ENCODE measurements at places on chromosomes 16 and 17.

- DNase-seq, result no peak
Measured at GRCh38 chr16:80369138-80369958, 171.4 kb upstream of the DYNLRB2 start.

GRCh38 chr17:77178563-77178962 is 37.8 kb downstream of the SEC14L1 start:
- DNase-seq, result no peak

GRCh38 chr16:49912721-49913120 is 56.8 kb upstream of the ZNF423 start:
- DNase-seq, result no peak

- DNase-seq, result no peak
Measured at GRCh38 chr16:88967830-88968588, 9.0 kb downstream of the CBFA2T3 start.

DNA sequence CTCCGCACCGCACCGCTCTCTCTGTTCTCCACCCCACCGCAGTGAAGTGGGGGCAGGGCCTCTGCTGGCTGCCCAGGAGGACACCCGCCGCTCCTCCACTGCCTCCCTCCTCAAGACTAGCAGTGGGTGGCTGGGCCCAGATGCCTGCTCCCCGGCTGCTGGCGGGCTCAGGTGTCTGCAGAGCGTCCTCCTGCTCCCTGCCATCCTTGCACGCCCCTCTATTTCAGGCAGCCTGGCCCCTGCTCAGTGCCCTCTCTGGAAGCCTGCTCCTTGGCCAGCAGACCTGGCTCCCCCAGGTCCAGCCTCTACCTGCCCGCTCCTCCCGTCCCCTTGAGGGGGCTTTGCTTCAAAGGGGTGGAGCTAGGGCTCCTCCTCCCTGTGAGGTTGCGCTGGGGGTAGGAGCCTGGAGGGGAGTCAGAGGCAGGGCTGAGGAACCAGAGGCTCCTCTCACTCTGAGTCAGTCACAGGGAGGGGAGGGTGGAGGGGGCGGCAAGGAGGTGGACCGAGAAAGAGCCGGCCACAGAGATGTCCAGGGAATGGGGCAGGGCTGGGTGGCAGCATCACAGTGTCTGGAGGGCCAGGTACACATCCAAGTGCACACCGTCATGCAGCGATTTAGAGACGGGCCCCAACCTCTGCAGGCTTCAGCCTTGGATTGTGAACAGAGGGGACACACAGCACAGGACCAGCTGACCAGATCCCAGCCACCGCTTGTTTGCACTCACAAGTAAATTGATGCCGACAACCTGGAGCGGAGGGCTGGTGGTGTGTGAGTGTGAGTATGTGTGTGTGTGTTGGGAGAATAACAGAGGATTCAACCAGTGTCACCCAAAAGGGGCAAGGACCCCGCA is 9.8 kb upstream of the TMEM92 start:
- no peak for DNase-seq

- no peak for DNase-seq
Measured at GRCh38 chr17:44687756-44688155, 1.8 kb downstream of the CCDC43 start.

DNA sequence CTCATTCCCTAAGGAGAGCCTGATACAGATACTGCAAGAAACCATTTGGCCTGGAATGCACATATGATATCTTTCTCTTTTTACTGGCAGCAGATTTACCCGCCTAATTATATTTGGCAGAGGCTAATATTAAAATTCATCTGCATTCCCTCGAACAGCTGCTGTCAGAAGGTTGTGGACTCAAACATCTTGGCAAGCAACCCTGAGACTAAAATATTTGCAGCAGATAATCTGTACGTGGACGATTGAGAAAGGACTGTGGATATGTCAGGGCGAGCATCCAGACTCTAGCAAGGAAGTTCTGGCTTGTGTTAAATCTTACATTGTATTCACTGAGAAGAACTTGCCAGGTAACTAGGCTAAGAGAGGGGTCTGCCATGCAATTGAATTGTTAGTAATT is 65.2 kb downstream of the SNX20 start:
- DNase-seq, result no peak

DNA sequence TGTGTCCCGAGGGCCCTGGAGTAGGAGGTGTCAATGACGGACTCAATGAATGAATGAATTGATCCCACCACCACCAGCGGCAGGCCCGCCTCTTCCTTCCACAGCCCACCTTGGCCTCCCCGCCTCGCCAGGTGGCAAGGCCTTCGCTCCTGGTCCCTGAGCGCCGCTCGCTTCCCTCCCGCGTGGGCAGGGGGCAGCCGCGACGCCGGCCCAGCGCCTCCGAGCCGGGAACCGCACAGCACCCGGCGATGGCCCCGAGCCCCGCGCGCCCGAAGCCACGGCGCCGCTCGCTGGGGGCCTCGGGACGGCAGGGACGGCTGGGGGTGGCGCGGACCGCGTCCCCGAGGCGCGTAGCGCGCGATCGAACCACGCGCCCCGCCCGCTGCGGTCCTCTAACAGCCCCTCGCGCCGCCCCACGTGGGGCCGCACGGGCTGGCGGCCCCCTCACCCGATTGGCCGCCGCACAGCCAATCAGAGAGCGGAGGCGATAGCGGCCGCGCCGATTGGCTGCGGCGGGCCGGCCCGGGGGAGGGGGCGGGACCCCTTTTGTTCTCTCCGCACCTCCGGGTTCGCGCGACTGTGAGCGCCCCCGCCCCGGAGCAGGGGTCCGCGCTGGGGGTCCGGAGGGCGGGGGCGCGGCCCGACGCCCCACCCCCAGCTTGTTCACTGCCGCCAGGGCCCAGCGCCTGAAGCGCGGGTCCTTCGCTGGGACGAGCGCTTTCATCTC is 31.4 kb downstream of the ACTG1 start:
- DNase-seq, result peak; percentile 33

- DNase-seq, result no peak
Measured at GRCh38 chr16:8796469-8797363, 723 bp downstream of the TMEM186 start.

GRCh38 chr16:14098081-14098480 is 27.0 kb downstream of the MRTFB start:
- no peak for DNase-seq

- DNase-seq, result no peak
Measured at GRCh38 chr17:28906276-28906675, 3.4 kb upstream of the DHRS13 start.

- no peak for DNase-seq
Measured at GRCh38 chr16:5379954-5380353, 282.4 kb upstream of the EEF2KMT start.

DNA sequence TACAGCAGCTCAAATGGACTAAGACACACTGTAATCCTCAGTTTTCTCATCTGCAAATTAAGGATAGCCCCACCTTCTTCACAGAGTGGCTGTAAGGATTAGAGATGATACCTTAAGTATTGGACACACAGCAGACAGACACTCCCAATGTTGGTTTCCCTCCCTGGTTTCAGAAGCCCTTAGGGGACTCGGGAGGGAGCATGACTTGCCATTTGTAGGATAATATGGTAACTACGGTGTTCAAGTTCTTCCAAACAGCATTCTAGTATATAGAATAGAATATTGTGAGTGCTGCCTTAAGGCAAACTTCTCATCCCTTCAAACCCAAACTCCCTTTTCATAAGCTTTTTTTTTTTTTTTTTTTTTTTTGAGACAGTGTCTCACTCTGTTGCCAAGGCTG is 101.9 kb downstream of the COPRS start:
- no peak for DNase-seq

GRCh38 chr17:57154921-57155320 is 69.9 kb downstream of the AKAP1 start:
- DNase-seq, result no peak

GRCh38 chr17:44187131-44187899 is 543 bp downstream of the TMUB2 start:
- no peak for DNase-seq

DNA sequence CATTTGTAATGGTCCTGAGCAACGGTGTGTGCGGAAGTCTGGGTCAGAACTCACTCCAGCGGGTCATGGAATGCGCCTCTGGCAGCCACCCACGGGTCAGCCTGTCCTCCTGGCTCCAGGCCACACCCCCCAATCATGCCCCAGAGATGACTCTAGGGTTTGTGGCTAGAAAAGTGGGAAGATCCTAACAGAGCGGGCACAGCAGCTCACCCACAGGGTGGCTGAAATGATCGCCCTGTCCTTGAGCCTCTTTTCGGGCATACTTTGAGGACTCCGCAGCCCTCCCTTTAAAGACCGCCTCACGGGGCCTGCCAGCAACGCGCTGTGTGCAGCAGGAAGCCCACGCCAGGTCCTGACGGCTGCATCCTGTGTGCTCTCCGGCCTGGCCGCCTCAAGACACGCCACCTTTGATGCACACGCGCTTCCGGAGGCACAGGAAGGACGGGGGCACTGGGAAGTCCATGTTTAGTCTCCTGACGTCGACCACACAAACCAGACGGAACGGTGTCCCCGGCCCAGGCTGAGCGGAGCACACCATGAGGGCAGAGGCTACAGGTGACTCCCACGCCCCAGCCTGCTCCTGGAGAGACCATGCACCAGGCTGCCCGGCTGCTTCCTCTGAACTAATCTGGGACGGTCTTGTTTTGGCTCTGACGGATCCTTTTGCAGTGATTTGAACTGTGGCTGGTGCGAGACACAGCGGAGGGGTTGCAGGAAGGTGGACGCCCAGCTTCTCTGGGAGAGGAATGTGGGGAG is 92.9 kb downstream of the TBC1D16 start:
- no peak for DNase-seq

GRCh38 chr16:22705799-22706198 is 108.2 kb upstream of the HS3ST2 start:
- DNase-seq, result no peak

DNA sequence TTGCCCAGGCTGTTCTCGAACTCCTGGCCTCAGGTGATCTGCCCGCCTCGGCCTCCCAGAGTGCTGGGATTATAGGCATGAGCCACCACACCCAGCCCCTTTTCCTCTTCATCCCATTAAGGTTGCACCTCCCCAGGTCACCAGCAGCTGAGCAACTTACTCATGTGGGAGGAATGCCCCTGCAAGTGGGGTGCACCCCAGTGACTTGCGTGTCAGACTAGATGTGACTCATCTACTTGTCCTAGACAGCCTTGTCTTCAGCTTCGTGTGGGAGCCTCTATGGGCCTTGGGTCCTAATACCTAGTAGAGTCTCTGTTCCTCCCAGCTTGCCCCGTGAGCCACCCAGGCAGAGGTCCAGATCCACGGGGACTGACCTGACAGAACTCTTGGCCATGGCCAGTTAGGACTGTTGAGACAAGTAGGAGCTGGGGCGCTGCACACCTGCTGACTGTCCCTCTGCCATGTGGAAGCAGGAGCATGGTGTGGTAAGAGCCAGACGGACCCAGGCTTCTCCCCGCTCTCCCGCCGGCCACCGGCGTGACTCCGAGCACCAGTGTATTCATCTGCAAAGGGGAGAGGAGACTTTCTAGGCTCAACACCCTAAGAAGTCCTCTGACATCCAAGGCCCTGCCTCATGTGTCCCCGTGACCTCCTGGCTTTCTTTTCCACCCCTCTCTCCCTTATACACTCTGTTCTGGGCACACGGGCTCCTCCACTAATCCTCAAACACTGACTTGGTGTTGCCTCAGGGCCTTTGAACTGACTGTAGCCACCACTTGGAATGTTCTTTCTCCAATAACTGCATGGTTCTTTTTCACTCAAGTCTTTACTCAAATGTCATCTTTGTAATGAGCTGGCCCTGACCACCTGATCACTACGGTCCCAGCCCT is 11.6 kb upstream of the CBX4 start:
- no peak for DNase-seq

DNA sequence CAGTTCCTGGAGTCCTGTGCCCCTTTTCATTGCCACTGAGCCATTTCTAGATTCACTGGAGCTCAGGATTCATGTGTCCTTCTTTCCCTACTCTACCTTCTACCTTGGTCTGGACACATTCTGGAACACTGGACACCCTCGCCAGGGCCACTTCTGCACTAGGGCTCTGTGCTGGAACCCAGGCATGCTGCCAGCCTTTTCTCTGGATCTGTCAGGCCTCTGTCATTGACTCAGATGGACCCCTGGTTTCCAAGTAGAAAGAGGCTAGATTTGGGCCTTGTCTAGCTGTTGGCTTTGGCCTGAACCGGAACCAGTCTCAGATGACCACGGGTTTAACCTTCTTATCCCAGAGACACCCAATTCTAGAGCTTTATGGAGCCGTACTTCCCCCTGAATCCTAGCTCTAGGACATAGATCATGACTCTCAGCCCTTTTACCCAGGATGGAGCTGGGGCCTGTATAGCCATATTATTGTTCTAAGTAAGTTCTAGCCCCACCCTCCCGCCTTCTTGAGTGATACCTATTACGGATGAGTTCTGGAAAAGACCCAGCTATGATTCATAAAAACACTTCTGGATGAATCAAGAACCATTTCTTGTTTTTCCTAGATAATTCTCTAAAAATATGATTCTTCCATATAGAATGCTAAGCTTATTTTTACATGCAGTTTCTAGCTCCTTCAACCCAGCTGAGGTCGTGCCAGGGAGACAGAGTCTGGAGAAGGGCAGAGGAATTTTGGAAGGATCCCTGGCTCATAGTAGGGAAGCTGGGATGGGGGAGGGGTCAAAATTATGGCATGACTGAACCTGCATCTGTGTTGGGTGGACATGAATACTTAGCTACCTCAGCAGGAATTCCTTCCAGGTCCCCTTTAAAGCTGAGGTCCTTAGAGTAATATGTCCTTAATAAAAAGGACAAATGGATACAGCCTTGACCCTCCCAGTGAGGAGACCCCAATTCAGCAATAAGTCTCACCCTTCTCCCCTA is 1.1 kb upstream of the CHRNB1 start:
- no peak for DNase-seq

DNA sequence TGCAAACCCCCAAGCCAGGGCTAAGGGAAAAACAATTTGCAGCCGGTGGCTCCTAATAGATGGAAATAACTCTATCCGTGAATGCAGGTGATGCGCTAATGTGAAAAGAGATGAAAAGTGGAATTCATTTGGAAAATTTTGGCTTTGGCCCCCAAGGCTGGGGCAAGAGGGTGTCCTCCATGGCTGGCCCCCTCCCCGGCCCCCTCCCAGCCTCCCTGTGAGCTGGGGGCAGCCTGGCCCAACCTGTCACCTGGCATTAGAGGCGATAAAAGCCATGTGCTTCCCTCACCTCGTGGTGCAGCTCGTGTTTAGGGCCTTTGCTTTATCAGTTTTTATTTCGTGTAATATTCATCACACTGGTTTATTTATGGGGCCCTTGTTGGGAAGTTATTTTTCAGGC is 267.2 kb downstream of the ENGASE start:
- DNase-seq, result no peak

DNA sequence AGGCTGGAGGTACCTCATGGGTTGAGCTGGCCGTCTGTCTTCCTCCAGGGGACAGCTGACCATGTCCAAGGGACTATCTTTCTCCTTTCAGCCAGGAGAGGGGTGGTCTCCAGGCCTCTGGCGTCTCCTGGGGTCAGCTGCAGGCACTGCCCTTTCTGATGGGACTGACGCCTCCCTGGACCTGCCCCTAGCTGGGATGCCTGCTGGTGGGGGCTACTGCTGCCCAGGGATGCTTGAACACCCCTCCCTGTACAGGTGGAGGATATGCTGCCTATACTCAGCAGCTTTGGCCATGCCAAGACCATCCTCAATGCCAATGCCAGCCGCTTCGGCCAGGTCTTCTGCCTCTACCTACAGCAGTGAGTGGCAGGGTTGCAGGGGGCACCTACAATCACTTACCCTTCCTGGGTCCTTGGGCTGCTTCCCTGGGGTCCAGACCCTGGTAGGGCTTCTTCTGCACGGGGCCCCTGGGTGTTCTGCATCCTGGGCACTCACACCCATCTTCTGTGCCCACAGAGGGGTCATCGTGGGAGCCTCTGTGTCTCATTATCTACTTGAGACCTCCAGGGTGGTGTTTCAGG is 4.2 kb downstream of the MYO15B start:
- DNase-seq, result no peak

- DNase-seq, result no peak
Measured at GRCh38 chr17:8865385-8865784, 2.1 kb downstream of the PIK3R6 start.
